ENCODE measurements at places on chromosomes 2 and 18. TPM values are rescaled to one million over a fixed set of nuclear protein-coding genes. Genes with fewer than 3 reads are reported as not detected.

Gene NEB
- total RNA-seq: 1.4 TPM

Gene RAD51AP2
- not detected for total RNA-seq

Gene FBXO15
- total RNA-seq: 1.0 TPM

Gene KATNAL2
- 10.0 TPM for total RNA-seq

Gene UBXN4
- 43.2 TPM for total RNA-seq

Gene PTPRN
- 1.5 TPM for total RNA-seq

Gene HS6ST1
- total RNA-seq: 7.2 TPM

Gene ADCYAP1
- not detected for total RNA-seq

Gene FEV
- not detected for total RNA-seq

Gene HRH4
- total RNA-seq: not detected

Gene CDCA7
- 20.8 TPM for total RNA-seq

Gene DTNB
- total RNA-seq: 18.0 TPM

Gene ACYP2
- total RNA-seq: 2.6 TPM

Gene SP140
- not detected for total RNA-seq

Gene C2orf15
- 1.4 TPM for total RNA-seq

Gene C2orf92
- 0.21 TPM for total RNA-seq

Gene SERPINB3
- not detected for total RNA-seq

Gene HOXD4
- 3.6 TPM for total RNA-seq

Gene GALNT5
- total RNA-seq: not detected

Gene LINC00305
- not detected for total RNA-seq

Gene NEURL3
- total RNA-seq: not detected

Gene ANKAR
- total RNA-seq: 2.6 TPM

Gene KIAA2012
- total RNA-seq: not detected

Gene NYAP2
- not detected for total RNA-seq

Gene RTP5
- total RNA-seq: not detected

Gene LYPD1
- 28.8 TPM for total RNA-seq

Gene CLK1
- 67.0 TPM for total RNA-seq

Gene POTEJ
- not detected for total RNA-seq

Gene CIAO1
- 88.3 TPM for total RNA-seq

Gene LYG2
- not detected for total RNA-seq

Gene OSR1
- not detected for total RNA-seq

Gene ESPNL
- total RNA-seq: 0.29 TPM

Gene FZD7
- total RNA-seq: 12.7 TPM

Gene MEIS1
- total RNA-seq: 6.4 TPM

Gene ATOH8
- total RNA-seq: 16.9 TPM

Gene SKOR2
- not detected for total RNA-seq

Gene SULT1C2
- total RNA-seq: 5.0 TPM

Gene INPP5D
- total RNA-seq: 0.50 TPM

Measured in SK-MEL-5 (cell line).